ENCODE measurements at places on chromosomes 3 and 15. TPM values are rescaled to one million over a fixed set of nuclear protein-coding genes. Genes with fewer than 3 reads are reported as not detected.

Gene ALDH1A2
- total RNA-seq, result 4.5 TPM

Gene RHCG
- total RNA-seq, result under 0.01 TPM

Gene CEP152
- 11.3 TPM for total RNA-seq

Gene P4HTM
- total RNA-seq, result 45.7 TPM

Gene OR5H15
- total RNA-seq, result not detected

Gene ARRDC4
- total RNA-seq, result 16.3 TPM

Gene WDR49
- under 0.01 TPM for total RNA-seq

Gene DTWD1
- total RNA-seq, result 29.7 TPM

Gene CAMK2N2
- total RNA-seq, result not detected

Gene SH3GL3
- total RNA-seq, result not detected

Gene BOC
- 1.3 TPM for total RNA-seq

Gene EPHB3
- 3.1 TPM for total RNA-seq

Gene CORO2B
- total RNA-seq, result 12.3 TPM

Data from regular cardiac myocyte (primary cell).